Trophoblast cell (in vitro differentiated cells and primary cell): ENCODE measurements at places on chromosomes 13 and 19.

DNA sequence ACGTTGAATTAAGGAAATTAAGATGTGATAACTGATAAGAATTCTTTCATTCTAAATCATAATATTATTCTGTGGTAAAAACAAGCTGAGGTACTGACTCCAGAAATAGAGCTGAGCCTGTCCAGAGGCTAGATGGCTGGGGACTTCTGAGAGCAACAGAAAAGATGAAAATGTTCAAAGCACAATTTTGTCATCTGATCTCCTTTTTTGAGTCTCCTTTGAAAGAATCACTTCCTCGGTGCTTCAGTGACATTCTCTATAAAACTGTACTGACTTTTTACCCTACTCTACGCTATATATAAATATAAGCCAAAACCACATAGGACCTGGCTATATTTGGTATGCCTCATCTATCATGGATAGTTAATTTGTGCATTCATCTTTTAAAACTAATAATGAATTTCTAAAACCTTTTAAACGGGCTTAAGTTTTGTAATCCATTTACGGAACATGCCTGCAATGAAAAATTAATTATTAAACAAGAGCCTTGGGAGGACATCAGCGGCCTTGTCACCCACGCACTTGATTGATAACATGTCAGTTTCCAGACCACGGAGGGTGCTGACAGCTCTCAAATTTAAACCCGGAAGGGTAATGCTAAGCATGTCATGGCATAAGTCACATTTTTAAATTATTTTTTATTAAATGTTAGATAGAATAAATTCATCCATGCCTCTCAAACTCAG is 235.5 kb downstream of the PCDH9 start:
- DNase-seq = no peak

- no peak for DNase-seq
Observed at GRCh38 chr13:49271264-49271663, 23.5 kb downstream of the CDADC1 start.

DNA sequence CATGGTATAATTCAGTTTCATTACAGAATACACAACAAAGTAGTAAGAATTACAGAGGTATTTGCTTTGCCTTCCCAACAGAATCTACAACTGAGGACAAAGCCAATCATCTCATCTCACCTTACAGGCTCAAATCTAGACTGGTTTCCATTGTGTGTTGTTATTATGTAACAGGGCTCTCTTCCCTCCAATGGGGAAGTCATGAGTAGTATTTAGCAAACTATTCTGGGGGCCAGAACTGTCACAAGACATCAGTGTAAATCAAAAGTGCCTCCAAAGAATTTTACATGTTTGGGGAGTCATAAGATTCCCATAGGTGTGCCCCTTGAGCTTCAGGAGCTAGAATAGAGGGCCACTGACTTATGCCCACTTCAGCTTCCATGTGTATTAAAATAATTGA is 187.0 kb upstream of the EDNRB start:
- DNase-seq = no peak

DNA sequence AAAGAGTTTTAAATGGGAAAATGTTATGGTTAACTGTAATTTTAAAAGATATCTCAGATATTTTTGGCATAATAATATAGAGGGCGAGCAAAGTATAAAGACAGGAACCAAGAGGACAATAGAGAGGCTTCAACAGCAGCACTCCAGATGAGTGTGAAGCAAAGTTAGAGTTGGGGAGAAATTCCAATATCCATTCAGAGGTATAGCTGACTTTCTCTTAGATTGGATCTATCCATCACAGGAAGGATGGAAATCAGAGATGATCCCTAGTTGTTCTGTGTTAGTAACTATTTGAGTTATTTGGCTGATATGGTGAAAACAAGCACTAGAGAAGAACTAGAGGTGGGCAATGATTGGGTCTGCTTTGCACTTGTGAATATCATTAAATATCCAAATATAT is 786.0 kb upstream of the KLHL1 start:
- no peak for DNase-seq

DNA sequence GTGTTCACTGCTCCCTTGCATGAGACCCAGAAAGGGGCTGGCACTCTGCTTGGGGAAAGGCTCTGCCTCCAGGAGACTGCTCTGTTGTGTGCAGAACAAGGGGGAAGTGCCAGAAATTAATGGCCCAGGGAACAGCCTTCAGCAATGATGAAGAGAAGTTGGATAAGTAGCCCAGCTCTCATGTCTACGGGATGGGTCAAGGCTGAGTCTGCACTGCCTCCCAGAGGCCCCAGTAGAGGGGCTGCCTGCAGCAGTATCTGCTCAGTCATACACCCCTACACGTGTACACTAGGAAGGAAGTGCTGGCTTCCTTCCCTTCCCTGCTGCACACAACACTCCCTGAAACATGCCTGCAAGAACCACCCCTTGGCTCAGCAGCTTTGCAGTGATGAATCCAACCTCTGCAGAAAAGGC is 54.6 kb upstream of the URI1 start:
- no peak for DNase-seq

DNA sequence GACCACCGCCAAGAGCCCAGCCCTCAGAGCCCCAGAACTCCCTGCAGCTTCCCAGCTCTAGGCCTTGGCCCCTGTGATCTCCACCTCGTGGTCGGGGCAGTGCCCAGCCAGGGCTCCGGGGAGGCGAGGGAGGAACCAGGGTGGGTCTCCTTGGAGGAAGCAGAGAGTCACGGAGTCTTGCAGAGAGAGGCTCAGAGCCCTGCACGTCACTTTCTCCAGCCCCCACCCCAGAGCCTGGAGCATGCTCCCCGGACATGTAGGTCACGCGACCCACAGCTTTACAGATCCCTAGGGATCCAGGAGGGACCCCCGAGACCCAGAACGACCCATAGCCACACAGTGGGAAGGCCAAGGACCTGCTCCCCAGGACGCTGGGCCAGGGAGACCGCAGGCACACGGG is 11.9 kb downstream of the GADD45B start:
- no peak for DNase-seq

DNA sequence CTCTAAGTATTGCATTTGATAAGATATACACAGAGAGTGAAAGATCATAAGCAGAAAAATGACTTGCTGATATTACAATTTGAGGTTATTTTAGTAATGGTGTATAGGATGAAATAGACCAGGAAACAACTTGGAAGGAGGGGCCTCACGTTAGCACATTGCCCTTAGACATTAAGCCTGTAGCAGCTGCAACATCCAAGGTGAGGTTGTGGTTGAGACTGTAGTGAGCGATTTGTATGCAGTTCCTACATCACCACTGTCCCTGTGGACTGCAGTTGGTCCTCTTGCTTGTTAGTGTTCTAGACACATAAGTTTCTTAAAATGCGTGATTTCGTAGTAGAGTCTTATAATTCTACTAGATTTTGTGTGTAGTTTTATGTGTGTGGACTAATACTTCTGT is 311.3 kb downstream of the ATP8A2 start:
- no peak for DNase-seq

DNA sequence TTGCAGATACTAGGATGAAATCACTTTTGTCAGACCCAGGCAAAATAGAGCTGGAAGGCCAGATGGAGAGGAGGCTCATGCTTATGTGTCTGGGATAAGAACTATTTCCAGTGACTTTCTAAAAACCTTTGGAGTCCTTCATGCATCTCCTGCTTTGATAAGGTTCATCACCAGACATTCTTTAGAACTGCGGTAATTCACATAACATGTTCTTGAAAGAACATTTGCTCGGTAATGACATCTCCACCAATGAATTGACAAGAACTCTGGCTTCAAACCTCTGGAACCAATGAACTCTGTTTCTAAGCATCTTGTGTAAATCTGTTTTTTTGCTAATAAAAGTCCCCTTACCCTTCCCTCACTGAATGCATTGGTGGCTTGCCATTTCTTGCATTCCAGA is 112.0 kb upstream of the KL start:
- peak; percentile 37 for DNase-seq

DNA sequence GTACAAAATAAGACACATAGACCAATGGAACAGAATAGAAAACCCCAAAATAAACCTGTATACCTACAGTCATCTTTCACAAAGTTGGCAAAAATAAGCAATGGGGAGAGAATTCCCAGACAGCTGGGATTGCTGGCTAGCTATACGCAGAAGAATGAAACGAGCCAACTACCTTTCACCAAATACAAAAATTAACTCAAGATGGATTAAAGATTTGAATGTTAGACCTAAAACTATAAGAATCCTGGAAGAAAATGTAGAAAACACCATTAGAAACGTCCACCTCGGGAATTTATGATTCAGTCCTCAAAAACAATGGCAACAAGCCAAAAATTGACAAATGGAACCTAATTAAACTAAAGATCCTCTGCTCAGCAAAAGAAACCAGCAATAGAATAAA is 408.1 kb upstream of the SLITRK1 start:
- DNase-seq = no peak

DNA sequence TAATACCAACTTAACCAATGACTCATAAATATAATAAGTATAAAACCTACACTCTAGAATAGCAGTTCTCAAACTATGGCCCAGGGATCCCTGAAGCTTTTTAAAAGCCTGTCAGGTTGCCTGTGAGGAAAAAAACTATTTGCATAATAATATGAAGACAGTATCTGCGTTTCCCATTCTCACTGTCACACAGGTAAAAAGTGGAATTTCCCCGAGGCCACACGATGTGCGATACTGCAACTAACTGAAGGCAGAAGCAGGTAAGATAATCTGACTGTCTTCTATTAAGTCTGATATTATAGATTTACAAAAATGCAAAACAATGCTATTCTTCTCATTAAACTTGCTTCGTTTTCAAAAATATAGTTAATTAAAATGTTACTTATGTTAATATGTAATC is 52.5 kb upstream of the EEF1AKMT1 start:
- peak; percentile 82 for DNase-seq

DNA sequence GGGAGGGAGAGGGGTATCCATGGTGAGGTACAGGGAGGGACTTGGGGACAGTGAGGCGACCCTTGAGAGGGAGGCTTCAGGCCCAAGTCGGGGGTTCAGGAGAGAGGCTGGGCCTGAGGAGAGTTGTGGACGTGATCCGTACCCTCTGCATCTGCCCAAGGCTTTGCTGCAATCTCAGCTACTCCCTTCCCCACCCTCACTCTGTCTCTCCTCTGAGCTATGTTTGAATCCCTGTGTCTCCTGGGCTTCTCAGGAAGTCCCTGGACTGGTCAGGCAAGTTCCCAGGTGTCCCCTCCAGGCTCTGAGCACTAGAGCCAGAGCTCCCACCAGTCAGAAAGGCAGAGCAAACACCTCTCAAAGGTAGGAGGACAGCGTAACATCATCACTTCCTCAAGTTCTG is 1.8 kb downstream of the LIN37 start:
- DNase-seq = peak; percentile 75

GRCh38 chr19:14096272-14096992 is 5.9 kb upstream of the SAMD1 start:
- DNase-seq = no peak

DNA sequence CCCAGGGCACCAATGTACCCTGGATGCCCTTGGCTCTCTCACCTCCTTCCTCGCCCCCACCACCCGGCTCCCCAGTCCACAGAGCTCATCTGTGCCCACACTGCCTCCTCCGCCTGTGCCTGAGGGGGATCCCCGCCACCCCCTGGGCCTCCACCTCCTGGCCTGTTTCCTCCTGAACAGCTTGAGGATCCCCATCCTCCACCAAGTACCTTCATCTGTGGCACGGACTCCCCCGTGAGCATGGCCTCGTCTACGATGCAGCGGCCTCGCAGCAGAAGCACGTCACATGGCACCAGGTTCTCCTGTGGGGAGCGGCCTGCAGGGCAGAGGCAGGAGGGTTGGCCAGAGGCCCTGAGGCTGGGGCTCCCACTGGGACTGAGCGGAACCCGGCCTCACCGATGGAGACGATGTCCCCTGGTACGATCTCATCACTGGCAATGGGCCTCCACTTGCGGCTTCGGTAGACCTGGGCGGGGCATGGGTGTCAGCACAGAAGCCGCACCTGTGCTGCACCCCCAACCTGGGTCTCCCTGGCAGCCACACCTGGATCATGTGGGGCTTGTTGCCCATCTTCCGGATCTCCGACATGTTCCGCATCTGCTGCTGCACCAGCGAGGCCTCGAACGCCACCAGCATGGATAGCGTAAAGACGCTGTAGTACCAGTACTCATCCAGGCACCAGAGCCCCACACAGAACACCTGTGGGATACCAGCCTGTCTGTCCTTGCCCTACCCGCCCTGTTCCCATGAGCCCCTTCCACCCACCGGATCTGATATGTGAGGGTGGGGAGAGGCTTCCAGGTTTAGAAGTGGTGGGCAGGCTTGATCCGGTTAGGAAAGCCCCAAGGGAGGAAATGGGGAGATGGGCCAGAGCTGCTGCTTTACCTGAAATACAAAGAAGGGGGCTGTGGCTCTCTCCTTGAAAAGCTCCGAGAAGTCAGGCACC is 6.8 kb downstream of the ATP13A1 start:
- DNase-seq = no peak

DNA sequence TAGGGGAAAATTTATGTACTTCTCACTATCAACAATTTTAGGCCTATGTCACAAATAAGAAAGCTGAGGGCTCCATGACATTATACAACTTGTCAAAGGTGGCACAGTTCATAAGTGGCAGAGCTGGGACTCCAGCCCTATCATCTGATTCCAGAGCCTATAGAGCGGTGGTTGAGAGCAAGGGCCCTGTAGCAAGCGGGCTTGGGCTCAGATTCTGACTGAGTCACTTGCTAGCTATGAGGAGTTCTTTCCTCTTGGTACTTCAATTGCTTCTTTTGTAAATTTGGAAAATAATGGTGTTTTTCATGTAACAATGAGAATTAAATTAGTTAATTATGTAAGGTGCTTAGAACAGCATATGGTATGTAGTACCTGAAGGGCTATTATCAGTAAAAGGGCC is 28.7 kb upstream of the FAM216B start:
- no peak for DNase-seq

DNA sequence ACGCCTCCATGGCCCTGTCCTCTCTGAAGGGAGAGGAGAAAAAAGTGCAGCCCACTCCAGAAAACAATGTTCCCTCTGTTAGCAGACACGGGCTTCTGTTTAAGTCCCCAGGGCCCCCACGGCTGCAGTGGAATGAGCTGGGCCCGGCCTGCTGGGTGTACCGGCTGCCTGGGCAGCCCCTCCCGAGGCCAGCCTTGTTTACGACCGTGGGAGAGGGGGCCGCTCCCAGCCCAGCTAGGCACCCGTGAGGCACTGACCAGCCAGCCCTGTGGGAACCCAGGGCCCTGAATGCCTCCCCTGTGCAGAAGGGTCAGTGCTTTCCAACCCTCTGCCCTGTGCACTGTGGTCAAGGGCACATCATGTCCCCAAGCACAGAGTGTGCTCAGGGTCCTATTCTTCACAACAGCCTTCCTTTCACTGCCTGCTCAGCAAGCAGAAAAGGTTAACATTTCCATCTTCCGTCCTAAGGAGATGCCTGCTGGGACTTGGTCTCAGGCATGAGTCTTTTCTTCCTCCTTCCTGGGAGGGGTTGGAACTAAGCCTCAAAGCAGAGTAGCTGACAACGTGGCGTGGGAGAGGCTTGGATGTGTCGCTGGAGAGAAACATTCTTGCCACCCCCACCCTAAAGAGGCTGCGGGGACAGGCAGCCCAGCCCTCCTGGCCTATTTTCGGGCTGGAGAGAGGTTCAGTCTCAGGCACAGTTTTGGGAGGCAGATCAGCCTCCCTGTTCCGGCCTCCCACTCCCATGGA is 90.1 kb downstream of the RGCC start:
- DNase-seq = no peak

GRCh38 chr19:28313633-28314032 is 899.3 kb downstream of the UQCRFS1 start:
- no peak for DNase-seq
